ENCODE measurements at places on chromosomes 12 and 14.

GRCh38 chr14:77014004-77014604, 14.4 kb downstream of the IRF2BPL start:
- peak; percentile 25 for ATAC-seq

GRCh38 chr12:132056951-132057350, 87.2 kb downstream of the DDX51 start:
- no peak for ATAC-seq

- no peak for ATAC-seq
Measured at GRCh38 chr12:77847060-77847541, 16.4 kb downstream of the NAV3 start.

- no peak for ATAC-seq
Measured at GRCh38 chr12:115000038-115000437, 316.1 kb upstream of the TBX3 start.

DNA sequence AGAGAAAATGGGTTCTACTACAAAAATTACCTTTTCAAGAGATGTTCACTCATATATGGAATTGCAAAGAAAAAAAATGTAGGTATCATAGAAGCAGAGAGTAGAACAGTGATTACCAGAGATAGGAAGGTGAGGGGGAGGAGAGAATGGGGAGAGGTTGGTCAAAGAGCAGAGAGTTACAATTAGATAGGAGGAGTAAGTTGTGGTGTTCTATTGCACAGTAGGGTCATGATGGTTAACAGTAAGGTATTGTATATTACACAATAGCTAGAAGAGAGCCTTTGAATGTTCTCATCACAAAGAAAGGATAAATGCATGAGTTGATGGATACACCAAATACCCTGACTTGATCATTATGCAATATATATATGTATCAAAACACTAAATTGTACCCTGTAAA, 145.8 kb downstream of the TMEM117 start:
- ATAC-seq, result no peak

- peak; percentile 23 for ATAC-seq
Measured at GRCh38 chr12:26011099-26011498, 52.6 kb downstream of the RASSF8 start.

- ATAC-seq, result no peak
Measured at GRCh38 chr12:75155962-75156361, 53.7 kb downstream of the KCNC2 start.

DNA sequence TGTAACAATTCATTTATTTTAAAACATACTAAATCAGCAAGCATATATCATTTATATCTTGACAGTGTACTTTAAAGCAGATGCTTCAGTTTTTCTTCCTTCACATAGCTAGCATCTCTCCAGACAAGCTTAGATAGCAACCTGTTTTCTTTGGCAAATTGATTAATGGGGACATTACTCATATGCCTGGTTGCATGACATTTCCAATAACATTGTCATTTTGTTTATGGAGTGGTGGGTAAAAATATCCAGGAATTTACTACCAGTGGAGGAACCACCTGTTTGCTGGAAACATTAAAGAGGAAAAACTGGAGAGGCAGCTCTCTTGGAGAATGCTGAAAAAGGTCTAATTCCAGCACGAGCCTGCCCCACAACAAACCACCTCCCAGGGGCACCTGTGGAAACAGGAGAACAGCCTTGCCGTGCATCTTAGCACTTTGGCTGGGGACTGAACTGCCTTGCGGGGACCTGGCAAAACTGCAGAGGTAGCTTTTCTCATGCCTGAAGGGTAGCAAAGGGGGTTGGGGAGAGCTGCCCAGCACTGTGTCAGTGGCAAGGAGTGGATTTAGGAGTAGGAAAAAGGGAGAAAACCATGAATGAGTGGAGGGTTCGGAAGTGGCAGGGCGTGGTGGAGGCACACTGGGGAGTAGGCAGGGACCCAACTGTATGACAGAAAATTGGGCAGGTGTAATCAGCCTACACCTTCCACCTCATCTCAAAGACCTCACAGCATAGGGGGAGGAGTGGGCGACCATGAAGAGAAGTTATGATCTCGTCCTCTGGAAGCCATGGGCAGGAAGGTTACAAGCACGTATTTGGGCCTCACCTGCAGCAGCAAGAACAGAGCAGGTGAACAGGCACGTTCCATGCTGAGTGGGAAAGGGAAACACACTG, 11.7 kb upstream of the CREBL2 start:
- no peak for ATAC-seq

DNA sequence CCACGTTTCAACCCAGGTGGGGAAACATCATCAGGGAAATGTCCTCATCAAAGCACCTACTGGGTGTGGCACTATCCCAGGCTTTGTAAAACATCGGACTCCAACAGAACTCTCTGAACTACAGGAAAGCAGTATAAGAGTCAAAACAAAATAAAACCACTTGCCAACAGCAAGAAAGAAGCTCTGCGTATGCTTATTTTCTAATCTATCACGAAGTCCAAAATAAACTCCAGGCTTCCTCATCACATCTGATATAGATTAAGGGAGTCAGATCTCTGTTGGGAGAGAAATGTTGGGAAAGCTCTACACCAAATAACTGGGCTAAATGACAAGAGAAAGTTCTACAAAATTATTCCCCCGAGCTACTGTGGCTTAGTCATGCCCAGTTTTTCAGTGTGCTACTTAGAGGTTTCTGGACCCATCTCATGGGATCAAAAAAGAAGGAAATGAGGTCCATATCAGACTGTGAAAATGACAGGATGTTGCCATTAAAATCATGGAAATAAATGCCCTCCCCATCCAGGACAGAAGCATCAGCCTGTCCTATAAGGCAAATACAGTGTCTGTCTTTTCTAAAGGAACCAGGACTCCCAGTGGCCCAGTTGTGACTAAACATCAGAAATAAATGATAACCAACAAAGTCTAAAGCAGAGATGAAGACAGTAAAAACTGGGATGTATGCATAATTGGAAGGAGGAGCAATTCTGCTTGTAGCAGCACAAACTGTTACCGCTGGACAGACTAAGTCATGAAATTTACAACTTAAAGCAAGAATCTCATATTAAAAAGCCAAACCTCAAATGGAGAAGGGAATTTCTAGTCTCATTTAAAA, 149.5 kb downstream of the STXBP6 start:
- ATAC-seq, result no peak

DNA sequence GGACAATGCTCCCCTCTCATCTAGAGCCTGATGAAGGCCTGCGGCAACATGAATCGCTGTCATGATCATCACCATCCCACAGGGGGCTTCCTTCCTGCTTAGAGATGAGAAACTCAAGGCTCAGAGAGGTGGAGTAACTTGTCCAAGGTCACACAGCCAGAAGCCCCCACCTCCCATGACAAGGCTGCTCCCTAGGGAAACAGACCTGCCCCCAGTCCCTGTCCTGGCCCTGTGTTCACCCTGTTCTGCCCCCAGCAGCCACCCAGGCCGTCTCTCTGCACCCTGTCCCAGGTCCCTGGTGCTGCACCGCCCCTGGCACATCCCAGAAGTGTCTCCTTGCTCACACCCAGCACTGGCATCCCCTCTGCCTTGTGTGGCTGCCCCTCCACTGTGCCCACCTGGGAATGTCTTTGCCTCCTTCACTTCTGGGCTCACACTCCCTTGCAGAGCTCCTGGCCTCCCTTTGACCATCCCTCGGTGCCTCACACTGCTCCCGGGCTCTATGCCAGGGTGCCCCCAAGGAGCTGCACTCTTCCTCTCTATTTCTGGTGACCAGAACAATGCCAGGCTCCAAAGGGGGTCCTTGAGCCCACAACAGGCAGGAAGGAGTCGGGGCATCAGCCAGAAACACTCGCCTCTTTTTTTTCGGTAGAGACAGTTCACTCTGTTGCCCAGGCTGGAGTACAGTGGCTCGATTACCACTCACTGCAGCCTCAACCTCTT, 70.5 kb downstream of the BCL11B start:
- no peak for ATAC-seq

- ATAC-seq, result no peak
Measured at GRCh38 chr14:91925001-91925726, 22.3 kb downstream of the FBLN5 start.

DNA sequence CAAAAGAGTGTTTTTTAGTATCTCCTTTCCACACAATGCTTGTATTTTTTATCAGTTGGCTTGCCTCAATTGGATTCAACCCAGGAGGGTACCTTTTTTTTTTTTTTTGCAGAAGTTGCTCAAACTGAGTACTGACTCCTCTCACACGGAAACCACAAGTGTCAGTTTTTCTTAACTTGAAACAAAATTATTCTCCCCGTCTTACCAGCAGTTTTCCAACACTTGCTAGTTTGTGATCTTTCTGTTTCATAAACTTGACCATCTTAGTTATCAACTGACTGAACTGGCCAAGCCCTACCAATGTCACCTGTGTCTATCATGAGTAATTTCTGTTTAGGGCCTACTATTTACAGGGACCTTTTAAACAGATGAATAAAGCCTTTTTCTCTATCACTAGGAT, 34.1 kb upstream of the ITPR2 start:
- no peak for ATAC-seq
